Hepatocyte (in vitro differentiated cells): ENCODE measurements at places on chromosomes 16 and 17. TPM values are rescaled to one million over a fixed set of nuclear protein-coding genes. Genes with fewer than 3 reads are reported as not detected.

MYO15B gene
- total RNA-seq, result 99.8 and 153 TPM in 2 replicates

HS3ST4 gene
- total RNA-seq, result 1.8 and 3.1 TPM in 2 replicates

CTRB1 gene
- not detected in 2 replicates for total RNA-seq

DNA sequence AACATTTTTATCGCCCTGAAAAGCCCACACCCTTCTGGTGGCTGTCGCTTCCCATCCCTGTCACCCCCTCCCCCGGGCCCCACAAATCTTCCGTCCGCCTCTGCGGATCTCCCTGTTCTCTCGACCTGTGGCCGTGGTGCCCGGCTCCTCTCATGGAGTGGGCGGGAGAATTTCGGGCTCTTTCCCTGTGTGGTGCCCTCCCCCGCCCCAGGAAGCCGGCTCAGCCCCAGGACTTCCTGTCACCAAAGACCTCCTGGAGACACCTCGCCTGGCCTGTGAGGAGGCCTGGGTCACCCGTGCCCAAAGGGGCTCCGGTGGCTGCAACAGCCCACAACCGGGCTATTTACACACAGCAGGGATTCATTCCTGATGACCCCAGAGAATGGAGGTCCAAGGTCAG is 26.1 kb upstream of the UBE2I start:
- no peak overlapping the region for H3K4me3 ChIP-seq
- no peaks in the 10 kb centered on the region for H3K27me3 ChIP-seq
- H3K4me1 ChIP-seq, result peaks cover 5% of the 10 kb centered on the region
- no peak overlapping the region for H3K27ac ChIP-seq
- no peak for DNase-seq

CES1 gene
- total RNA-seq, result 0.20 and 1.7 TPM in 2 replicates

- H3K27ac ChIP-seq, result no peak overlapping the region
- DNase-seq, result no peak
- no peaks in the 10 kb centered on the region for H3K36me3 ChIP-seq
- H3K4me1 ChIP-seq, result no peaks in the 10 kb centered on the region
- H3K4me3 ChIP-seq, result no peak overlapping the region
- H3K27me3 ChIP-seq, result no peaks in the 10 kb centered on the region
Measured at GRCh38 chr16:15536843-15537242, 102.5 kb downstream of the BMERB1 start.
